Activated CD4-positive, alpha-beta memory T cell treated with anti-CD3 and anti-CD28 coated beads for 36 hours (primary cell): ENCODE measurements at places on chromosomes 4 and X. TPM values are rescaled to one million over a fixed set of nuclear protein-coding genes. Genes with fewer than 3 reads are reported as not detected.

Gene SPANXC
- total RNA-seq, result not detected

Gene ZDHHC15
- total RNA-seq, result 0.14 TPM

Gene CT45A10
- not detected for total RNA-seq

- no peak for DNase-seq
These were observed 38.3 kb upstream of the MMAA start for GRCh38 chr4:145580906-145581305.
